ENCODE measurements at places on chromosomes 3 and 15. TPM values are rescaled to one million over a fixed set of nuclear protein-coding genes. Genes with fewer than 3 reads are reported as not detected.

Gene DCLK3
- not detected for total RNA-seq

GRCh38 chr3:72957297-72957696 lies 39.3 kb upstream of the PPP4R2 start:
- DNase-seq = no peak

DNA sequence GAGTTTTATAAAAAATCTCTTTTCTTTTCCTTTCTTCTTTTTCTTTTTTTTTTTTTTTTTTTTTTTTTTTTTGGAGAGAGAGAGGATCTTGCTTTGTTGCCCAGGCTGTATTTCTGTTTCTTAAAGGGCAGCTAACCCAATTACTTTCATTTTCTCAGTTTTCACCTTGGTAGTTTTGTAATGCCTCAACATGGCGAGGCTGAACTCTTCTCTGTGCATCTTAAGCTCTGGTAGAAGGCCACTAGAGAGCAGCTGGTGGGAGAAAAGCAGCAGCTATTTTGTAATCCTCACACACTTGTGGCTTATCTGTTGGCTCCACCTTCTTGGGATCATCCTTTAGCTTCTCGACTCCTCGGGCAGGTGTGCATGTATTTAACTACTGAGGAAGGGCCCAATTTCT lies 152.2 kb upstream of the MEIS2 start:
- no peak for DNase-seq

DNA sequence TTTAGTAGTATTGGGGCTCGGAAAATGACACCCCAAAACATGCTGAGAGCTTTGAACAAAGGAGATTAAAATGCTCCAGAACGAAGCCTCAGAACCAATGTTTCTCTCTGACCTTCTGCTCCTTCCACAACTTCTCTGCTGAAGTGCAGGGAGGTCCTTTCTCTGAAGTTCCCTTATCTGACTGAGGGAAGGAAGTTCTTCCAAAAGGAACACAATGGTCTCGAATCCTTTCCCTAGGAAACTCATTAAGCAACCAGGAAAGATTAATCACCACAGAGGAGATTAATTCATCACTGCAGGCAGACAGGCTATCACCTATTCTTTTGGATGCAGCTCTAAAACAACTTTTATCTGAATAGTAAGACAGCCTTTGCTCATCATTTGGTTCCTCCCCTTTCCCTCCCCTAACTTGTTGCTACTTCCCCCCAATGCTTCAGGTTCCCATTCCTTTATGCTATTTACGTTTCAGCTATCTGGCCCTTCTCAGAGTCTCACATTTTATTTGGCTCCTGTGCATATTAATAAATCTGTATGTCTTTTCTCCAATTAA lies 18.2 kb upstream of the WDR49 start:
- no peak for DNase-seq

- no peak for DNase-seq
These were observed 7.9 kb upstream of the WNT5A start for GRCh38 chr3:55494976-55495375.

DNA sequence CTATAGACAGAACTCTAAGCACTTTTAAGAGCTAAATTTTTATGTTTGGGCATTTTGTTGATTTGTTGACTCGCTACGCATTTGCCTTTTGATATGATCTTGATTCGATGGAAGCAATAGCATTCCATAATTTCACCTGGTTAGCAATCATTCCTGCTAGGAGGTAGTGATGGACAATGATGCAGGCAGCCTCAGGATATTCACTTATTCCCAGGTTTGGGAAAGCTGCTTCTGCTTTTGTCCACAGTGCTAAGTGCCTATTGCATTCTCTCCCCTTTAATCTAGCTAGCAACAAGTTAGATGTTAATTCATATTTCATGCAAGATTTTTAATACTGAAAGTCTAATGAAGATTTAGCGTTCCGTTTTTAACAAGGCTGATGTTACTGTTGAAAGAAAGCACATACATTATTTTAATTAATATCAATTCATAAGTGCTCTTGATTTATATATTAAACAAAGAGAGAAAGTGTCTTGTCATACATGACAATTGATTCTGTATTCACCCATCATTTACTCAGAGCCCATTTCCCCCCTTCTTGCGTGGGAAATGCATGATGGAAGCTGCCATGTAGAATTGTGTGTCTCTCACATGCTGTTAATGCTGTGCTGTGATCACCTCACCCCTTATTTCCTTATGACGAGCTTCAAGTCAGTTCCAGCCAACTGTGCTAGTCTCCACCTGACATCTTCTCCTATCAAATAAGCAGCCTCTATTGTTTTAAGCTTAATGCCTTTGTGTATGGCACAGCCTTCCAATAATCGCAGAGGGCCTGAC lies 53.0 kb upstream of the TMCO5A start:
- no peak for DNase-seq

All from GM12878 (cell line).